ENCODE measurements at places on chromosomes 3 and 15.

DNA sequence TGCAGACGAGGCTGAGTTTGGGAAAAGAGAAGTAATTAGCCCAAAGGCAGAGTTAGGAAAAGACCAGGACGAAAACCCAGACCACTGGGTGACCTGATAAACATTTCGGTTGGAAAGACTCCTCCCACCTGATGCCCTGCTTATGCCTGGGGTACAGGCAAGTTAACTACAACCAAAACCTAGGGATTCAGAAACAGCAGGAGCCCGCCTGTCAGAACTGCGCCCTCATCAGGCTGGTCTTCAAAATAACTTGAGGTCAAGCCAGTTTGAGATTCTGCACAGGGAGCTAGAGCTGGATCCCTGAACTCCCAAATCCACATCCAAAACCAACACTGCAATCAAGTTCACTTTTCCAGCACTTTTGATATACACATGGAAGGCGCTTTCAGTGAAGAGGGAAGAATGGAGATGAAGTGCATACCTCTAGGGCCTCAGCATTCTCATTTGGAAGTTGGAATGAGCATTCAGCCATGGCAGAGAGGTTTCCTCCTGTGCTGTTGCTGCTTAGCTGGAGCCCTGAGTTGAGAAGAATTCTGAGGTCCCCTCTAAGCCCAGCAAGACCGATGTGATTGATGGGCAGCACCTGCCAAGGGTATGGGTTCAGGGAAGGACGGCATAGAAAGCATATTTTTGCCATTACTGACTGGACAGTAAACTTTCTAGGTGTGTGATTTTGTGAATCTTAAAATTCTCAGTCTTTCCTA, 11.6 kb downstream of the TSEN2 start:
- no peak for DNase-seq

GRCh38 chr15:78307976-78308375, 8.6 kb upstream of the SKIC8 start:
- DNase-seq, result no peak

DNA sequence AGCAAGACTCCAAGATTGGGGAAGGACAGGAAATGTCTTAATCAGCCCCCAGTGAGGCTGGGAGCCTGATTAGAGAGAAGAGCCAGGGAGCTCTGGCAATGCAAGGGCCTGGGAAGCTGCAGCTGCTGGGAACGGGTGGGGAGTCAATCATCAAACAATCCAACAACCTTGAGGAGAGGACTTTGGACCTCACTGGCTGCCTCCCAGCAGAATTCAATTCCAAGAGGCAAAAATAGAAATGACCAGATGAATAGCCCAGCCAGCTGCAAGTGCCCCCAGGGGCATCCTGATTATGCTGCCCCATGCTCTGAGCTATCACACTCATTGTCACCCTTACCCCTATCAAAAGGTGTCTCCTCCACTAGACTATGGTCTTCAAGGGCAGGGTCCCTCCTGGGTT, 6.1 kb upstream of the HOMER2 start:
- no peak for DNase-seq

GRCh38 chr3:113660458-113660857, 36.0 kb downstream of the USF3 start:
- no peak for DNase-seq

DNA sequence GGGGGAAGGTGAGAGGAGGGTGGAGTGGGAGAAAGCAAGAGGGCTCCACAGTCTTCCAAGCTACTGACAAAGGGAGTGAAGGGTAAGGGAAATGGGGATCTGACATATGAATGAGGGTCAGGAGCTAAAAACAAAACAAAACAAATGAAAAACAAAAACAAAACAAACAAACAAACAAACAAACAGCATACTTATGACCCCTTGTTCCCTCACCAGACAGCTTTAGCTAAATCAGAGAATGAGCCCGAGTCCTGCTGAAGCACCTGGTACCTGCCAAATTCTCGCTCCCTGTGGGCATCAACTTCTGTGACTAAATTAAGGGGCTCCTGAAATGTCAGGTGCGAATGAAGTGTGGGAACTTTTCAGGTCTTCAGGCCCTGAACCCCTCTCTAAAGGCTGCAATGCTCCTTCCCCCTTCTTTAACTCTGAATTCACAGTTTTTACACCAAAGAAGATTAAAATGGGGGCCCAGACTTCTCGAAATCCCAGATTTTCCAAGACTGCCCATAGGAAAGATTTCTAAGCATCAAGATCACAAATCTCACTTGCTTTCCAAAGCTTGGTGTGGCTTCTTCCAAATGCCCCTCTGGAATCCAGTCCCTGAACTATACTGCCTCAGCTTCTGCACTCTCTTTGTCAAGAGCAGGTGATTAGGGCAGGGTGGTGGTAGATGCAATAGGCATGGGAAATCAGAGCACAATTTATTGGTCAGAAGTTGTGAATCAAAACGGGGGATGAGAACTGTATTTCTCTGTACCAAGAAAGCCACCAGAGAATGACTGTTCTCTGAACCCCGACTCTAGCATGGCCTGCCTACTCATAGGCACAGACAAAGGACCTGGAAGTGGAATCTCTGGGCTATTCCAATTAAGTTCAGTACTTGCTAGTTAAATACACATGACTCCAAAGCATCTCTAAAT, 40.9 kb downstream of the ZIC4 start:
- DNase-seq, result no peak

GRCh38 chr15:44713006-44713966, 2.0 kb downstream of the B2M start:
- DNase-seq, result no peak

DNA sequence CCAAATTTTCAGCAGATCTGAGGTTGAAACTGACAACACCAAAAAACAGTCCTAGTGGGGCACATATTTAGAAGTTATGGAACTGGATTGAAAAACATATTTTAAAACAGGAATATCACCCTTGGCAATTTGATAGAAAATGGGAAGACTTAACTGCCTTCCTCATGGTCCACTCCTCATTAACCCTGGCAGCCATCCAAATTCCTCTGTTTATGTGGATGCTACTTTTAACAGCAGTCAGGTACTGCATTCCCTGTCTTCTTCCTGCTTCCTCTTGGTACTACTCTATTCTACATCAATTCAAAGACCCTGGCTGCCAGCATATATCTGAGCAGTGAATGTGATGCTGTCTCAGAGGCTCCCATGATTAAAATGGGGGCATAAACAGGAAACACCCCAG, 54.3 kb downstream of the PDE8A start:
- DNase-seq, result no peak

DNA sequence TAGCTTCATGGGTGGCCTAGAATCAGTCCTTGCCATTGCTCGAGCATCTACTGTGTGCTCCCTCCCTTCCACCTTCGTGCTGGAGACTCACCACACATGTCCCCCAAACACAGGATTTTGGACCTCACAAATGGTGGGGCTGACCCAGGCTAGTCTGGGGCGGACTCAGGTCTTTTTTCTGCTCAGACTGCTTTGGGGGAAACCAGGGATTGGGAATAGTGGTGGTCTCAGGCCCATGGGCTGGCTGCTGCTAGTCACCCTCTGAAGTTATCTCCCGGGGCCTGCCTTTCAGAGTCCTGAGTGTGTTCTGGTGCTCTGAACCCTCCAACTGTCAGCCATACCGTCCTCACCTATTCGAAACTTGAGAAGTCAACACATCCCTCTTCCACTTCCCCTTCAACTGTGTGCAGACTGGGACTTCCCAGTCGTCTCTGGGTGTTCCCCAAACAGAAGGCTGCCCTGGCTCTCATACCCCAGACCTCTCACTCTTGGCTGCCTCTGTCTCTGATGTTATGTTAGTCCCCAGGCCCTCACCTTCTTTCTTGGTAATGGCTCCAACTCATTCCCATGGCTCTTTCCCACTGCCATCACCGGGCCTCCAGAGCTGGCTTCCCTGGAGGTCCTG, 46.0 kb downstream of the PPCDC start:
- DNase-seq, result no peak

DNA sequence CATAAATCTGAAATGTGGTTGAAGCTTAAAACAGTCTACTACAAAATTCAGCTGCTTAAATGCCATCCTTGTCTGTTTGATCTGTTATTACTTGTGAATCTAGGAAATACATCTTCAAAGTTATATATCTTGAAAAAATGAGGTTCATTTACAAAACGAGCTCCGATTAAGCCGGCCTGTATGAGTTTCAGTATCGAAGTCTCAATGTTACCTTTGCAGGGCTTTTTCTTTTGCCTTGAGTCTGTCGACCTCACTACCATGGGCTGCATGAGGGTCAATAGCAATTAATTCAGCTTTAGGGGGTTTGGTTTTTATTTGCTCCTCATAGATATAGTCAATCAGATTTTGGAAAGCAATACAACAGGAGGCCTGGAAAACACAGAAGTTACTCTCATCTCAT, 23.2 kb downstream of the ERICH6 start:
- no peak for DNase-seq

DNA sequence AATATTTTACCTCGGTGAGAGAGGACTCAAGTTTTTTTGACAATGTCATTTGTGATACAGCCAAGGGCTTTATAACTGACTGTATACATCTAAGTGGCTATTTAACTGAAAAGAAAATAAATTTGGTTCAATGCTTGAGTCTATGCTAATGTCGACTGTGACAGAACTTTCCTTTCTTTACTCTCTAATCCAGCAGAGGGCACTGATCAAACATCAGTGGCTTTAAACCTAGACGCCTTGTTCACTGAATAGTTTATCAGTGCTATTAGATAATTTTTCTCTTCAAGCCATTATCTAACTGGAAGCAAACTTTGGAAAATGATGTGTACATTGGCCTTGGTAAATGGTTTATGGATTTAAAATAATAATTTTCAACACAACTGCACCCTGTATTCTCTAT, 285.1 kb downstream of the CHL1 start:
- peak; percentile 15 for DNase-seq

- DNase-seq, result no peak
These were observed 80.8 kb upstream of the PEX5L start for GRCh38 chr3:180117381-180118163.

- no peak for DNase-seq
These were observed 117.7 kb upstream of the PLCL2 start for GRCh38 chr3:16767006-16767405.

All from left kidney (tissue), 8 donors.